ENCODE measurements at places on chromosomes 2 and 18. TPM values are rescaled to one million over a fixed set of nuclear protein-coding genes. Genes with fewer than 3 reads are reported as not detected.
A peak's percentile ranks its signal among the peaks of the same experiment; 100 is the strongest.

TCF4 gene
- total RNA-seq: 51.8 TPM

ACVR1C gene
- 0.69 TPM for total RNA-seq

PLB1 gene
- 2.2 TPM for total RNA-seq

- DNase-seq: no peak
Measured at GRCh38 chr2:27495840-27496356, 741 bp upstream of the GCKR start.

DNA sequence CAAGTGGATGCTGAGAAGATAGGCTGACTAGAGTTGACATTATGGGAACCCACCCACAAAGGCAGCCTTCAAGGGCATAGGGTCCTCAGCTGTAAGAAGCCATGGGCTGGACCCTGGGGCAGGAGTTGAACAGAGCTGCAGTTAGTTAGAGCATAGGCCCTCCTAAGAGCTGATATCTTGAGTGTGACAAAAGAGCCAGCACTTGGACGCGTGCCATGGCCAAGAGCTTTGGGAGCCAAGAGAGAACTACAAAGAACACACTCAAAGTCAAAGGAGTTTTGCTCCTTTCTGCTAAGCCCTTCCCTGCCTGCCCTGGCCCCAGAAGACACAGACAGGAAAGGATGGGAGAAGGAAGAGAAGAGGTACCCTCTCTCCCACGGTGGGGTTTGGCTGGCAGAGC, 29.9 kb upstream of the AGAP1 start:
- peak; percentile 87 for DNase-seq

- DNase-seq: peak; percentile 68
Measured at GRCh38 chr2:120741571-120742561, 6.2 kb downstream of the GLI2 start.

DNA sequence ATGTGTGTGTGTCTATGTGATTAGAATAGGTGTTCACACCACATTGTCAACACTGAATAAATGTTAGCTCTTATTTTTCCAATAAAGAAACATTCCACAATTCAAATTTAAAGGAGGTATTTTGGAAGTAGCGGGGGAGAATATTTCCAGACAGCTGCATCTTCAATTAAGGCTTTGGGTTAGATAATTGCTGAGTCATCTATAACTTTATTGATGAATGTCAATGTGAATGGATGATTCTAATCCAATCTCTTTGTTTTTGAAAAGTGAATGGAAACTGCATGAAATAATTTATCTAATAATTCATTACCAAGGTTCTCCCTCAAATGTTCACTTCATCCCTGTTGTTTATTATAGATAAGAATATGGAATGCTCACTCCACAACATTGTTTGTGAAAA, 625.2 kb downstream of the IRS1 start:
- DNase-seq: no peak

- DNase-seq: no peak
Measured at GRCh38 chr2:26983746-26984145, 13.3 kb downstream of the MAPRE3 start.

GRCh38 chr2:239905306-239905705, 119.8 kb downstream of the NDUFA10 start:
- no peak for DNase-seq
